Nucleus accumbens (tissue), 56 donors: ENCODE measurements at places on chromosomes 13 and 19.

- DNase-seq = no peak
These were observed 15.4 kb downstream of the TLE5 start for GRCh38 chr19:3046698-3047495.

DNA sequence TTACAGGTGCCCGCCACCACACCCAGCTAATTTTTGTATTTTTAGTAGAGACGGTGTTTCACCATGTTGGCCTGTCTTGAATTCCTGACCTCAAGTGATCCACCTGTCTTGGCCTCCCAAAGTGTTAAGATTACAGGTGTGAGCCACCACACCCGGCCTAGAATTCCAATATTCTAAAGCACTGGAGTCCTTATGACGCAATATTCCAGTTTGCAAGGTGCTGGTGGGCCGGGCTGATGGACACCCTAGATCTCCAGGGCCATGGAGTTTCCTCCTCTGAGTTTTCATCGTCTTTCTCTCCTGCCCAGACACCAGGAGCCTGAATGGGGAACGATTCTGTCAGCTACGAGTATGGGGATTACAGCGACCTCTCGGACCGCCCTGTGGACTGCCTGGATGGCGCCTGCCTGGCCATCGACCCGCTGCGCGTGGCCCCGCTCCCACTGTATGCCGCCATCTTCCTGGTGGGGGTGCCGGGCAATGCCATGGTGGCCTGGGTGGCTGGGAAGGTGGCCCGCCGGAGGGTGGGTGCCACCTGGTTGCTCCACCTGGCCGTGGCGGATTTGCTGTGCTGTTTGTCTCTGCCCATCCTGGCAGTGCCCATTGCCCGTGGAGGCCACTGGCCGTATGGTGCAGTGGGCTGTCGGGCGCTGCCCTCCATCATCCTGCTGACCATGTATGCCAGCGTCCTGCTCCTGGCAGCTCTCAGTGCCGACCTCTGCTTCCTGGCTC lies 8.5 kb upstream of the DHX34 start:
- no peak for DNase-seq

GRCh38 chr13:31814536-31814935 lies 75.2 kb downstream of the RXFP2 start:
- no peak for DNase-seq

DNA sequence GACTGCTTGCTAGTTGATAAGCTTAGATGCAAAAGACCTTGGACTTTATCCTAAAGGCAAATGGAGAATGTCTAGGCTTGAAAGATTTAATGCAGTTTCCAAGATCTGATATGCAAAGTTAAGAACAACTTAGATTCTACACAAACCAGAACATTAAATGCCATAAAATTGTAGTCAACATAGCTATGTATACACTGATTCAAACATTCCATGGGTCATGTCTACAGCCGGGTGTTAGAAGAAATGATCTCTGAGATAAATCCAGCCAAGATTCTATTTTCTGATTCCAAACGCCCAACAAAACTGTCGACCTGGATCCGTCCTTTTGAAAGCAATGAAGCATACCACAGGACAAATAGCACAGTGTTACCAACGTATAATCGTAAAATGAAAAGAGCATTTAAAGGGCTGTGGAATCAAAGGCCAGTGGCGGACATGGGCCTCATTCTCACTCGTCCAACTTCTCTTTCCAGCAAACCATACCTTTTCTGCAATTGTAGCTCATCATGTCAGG lies 52.7 kb downstream of the KCTD12 start:
- DNase-seq = no peak

DNA sequence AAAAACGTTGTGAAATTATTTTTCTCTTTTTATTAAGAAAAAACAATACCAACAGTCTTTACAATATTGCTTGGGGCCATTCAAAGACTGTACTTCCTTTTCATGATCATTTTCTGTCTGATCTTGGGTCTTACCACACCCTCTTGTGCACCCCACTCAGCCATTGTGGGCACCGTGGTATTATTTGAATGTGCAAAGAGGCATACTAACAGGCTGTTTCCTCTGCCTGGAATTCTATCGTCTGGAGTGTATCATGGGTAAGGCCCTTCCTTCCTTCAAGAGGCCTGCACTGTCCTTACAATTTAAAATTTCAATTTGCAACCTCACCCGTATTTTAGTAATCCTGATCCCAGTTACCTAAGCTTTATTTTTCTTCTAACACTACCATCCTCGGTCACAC lies 76.5 kb downstream of the FGF14 start:
- no peak for DNase-seq

DNA sequence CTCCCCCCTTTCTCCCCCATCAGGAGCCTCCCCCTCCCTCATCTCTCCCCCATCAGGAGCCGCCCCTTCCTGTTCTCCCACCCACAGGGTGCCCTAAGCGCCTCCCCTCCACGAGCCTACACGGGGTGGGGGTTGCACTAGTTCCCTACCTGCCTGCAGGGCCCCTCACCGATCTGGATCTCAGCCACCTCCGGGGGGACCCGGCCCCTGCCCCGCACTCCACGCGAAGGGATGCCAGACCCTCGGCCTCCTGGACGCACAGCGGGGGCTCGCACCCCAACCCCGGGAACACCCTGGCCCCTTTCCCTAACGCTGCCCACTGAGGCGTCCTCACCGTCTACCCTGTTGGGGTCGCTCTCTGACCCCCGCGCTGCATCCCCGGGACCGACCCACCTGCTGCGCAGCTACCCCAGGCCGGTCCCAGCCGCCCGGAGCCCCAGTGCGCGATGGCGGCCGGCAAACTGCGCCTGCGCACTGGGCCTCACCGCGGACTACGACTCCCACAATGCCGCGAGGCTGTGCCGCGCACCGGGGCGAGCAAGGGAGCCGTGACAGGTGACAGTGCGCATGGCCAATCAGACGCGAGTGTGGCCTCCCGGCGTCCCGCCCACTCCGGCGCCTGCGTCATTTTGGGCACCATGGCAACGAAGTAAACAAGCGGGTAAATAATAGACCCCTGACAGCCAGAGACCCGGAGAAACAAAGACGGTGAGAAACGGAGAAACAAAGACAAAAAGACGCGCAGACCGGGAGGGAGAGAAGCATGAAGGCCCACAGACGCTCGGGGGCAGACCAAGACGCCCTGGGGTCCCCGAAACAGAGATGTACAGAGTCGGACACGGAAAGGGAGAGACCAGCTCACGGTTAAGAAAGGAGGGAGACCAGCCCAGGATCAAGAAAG lies at the start of gene ZSCAN18:
Gene ZSCAN18, minus strand, starts transcription at position 451 of the 901 bp plus-strand sequence. CDS start 7,964 bp downstream, outside the sequence.
- peak; percentile 93 for DNase-seq

DNA sequence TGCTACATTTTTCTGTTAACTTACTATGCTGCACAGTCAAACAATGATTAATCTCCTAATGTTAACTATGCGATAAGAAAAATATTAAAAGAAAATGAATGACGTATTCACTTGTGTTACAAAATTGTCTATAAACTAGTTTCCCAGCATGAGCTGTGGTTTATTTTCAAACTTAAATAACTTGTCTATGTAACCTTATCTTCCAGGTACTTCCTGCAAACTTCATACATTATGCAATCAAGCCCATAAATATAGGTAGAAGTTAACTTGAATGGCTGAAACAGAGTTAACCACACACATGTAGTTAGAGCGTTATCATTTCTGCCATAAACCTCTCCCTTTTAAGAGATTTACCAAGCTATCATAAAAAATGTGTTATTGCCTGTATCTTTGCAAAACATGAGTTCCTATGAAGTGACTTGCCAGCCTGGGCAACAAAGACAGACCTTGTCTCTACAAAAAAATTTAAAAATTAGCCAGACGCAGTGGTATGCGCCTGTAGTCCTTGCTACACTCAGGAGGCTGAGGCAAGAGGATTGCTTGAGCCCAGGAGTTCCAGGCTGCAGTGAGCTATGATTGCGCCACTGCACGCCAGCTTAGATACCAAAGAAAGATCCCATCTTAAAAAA lies 17.7 kb upstream of the KLF5 start:
- no peak for DNase-seq

DNA sequence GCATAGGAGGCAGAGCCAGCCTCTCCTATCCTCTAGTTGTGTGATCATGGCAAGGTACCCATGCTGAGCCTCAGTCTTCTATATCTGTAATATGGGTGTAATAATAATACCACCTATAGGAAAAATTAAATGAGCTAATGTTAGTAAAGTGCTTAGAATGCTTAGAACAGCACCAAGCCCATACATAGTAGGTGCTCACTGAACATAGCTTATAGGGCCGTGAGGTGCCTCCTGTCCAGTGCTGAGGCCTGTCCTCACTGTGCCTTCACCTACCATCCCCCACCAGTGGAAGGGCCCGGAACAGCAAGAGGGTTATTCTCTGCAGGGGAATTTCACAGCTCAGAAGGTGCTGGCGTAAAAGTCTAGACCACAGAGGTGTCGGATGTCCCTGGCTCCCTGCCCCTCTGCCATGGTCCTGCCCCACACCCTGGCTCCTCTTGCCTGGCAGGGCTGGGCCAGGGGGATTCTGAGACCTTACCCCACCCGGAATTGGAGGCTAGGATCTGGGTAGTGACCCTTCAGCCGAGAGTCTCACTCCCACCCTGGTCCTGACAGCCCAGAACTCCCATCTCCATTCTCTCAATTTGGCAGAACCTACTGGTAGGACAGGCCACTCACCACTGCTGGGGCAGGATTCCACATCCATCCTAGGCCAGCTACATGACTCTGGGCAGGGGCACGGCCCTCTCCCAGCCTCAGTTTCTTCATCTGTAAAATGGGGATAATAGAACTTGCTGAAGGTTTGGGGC lies 2.2 kb upstream of the SCN1B start:
- no peak for DNase-seq

- no peak for DNase-seq
These were observed 27.4 kb upstream of the TINCR start for GRCh38 chr19:5595129-5595528.

- DNase-seq = no peak
These were observed 8.8 kb downstream of the MFSD12 start for GRCh38 chr19:3548606-3549005.

DNA sequence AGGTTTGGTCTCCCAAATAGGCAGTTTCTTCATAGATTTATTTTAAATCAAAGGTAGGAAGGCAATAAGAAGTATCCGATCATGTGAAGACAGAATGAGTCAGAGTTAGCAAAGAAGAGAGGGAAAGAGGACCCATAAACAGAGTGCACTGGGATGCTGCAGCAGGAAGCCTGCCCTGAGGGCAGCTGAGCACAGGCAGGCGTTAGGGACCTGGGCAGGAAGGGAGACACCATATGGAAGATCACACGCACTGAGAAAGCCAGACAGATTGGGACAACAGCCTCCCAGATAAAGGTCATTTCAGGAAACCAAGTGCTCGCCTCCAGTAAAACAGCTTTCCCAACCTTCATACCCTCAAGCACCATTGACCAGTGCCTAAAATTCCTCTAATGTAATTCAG lies 598.0 kb downstream of the EFNB2 start:
- DNase-seq = no peak

DNA sequence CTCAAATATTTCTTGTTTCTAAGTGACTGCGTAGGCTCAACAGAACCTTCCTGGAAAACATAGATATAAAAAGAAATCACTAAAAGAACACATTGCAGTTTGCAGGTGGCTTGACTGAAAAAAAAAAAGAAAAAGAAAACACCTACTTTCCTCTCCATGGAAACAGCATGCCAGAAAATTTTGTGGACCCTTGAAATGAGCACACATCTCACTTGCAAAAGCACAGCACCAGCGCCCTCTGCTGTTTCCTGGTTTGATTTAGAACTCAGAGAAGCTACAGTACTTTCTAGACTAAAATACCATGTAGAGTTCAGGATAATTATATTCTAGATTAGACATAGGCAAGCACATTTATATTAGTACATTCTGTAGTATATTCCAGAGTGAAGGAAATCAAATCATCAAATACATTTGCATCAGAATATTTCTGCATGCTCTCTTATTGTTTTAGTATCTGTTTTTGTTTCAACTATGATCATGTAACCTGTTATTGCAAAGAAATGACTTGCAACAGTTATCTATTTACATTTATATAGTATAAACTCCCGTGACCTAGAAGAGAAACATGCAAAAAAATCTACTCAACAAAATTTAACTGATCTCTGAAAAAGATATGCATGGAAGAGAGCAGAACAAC lies 22.3 kb upstream of the XPO4 start:
- peak; percentile 22 for DNase-seq

DNA sequence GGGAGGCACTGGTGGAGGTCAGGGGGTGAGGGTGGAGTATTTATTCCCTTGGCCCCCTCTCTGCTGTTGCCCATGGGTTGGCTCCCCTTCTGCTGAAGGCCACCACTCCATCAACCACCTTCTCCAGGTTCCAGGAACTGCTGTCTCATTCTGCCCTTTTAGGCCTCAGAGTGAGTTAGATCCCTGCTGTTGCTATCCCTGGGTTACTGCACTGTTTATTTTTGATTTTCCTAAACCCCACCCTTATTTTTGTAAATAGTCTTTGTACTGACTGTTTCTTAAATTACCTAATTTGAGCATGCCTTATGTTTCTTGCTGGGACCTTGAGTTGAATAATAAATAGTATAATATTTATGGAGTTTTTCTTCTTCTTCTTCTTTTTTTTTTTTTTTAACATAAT lies 132.8 kb downstream of the RGCC start:
- DNase-seq = no peak

GRCh38 chr19:19464339-19465098 lies 50.8 kb downstream of the TSSK6 start:
- DNase-seq = peak; percentile 11

DNA sequence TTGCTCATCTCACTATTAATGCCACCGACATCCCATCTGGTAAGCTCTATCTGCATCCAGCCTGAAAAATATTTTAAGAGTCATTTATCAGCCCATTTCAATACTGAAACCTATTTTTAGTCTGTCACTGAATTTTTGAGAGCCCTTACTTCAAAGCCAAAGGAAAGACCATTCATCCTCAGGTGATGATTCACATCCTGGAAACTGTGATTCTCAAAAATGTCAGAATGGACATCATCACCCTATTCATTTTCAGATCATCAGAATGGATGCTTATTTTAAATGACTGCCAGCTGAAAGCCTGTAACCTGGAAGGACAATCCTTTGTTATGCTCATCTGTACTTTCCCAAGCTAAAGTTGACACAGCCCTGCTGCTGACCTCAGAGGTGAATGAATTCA lies 27.0 kb downstream of the TNFSF11 start:
- no peak for DNase-seq

GRCh38 chr13:47896546-47896945 lies 104.5 kb downstream of the SUCLA2 start:
- no peak for DNase-seq

- DNase-seq = no peak
These were observed 152.1 kb downstream of the KCNRG start for GRCh38 chr13:50167224-50167947.

- no peak for DNase-seq
These were observed 6.1 kb downstream of the NOSIP start for GRCh38 chr19:49574206-49574755.

GRCh38 chr13:41970022-41970421 lies 9.1 kb upstream of the VWA8 start:
- DNase-seq = no peak

- no peak for DNase-seq
These were observed 285.6 kb downstream of the MTUS2 start for GRCh38 chr13:29105779-29106178.

DNA sequence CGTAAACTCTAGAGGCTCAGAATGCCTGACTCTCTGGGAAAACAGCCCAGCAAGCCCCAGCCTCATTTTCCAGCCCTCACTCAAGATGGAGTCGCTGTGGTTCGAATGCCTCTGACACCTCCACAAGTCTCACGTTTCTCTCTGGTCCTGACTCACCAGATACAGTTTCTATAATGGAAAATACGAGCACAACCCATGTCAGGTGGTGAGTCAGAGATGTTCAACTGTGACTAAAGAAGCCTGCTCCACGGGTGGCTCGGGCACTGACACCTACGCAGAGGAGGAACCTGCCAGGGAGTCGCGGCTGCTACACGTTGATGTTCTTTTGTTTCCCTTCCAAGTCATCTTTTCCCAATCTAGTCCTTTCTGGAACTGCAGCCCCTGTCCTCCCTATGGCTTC lies 87.1 kb upstream of the STK24 start:
- no peak for DNase-seq
